ENCODE measurements at places on chromosomes 1 and 21. TPM values are rescaled to one million over a fixed set of nuclear protein-coding genes. Genes with fewer than 3 reads are reported as not detected.

- no peak overlapping the region for H3K4me3 ChIP-seq
- no peak overlapping the region for H3K27ac ChIP-seq
- no peak for DNase-seq
- peaks cover 6% of the 10 kb centered on the region for H3K4me1 ChIP-seq
Measured at GRCh38 chr1:115842948-115843347, 2.0 kb upstream of the NHLH2 start.

GRCh38 chr1:106793651-106794050 is 262.8 kb upstream of the PRMT6 start:
- no peaks in the 10 kb centered on the region for H3K27me3 ChIP-seq
- H3K4me3 ChIP-seq, result no peak overlapping the region
- no peaks in the 10 kb centered on the region for H3K36me3 ChIP-seq

GRCh38 chr1:192974701-192975100 is 84.5 kb downstream of the UCHL5 start:
- H3K4me3 ChIP-seq, result no peak overlapping the region
- DNase-seq, result no peak
- H3K27me3 ChIP-seq, result no peaks in the 10 kb centered on the region
- peaks cover 3% of the 10 kb centered on the region for H3K36me3 ChIP-seq
- no peak overlapping the region for H3K27ac ChIP-seq
- no peaks in the 10 kb centered on the region for H3K4me1 ChIP-seq

DNA sequence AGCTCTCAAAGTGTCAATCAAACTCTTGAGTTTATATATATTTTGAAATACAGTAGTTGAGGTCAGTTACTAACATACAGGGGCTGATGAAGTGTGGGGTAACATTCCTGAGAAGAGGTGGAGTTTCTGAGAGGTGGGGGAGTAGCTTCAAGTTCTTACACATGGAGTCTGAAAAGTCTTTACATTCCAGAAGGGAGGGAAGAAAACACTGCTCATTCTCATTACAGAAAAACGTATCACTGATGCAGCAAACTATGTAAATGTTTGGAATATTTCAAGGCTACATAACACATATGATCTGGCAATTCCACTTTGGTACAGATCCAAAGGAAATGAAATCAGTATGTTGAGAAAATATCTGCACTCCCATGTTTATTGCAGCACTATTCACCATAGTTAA is 1065.8 kb upstream of the B3GALT2 start:
- H3K4me3 ChIP-seq, result no peak overlapping the region
- no peaks in the 10 kb centered on the region for H3K27me3 ChIP-seq

GRCh38 chr1:229027622-229028182 is 243.2 kb upstream of the RAB4A start:
- no peaks in the 10 kb centered on the region for H3K27me3 ChIP-seq
- H3K36me3 ChIP-seq, result no peaks in the 10 kb centered on the region
- H3K4me3 ChIP-seq, result peak overlapping the region; percentile 62
- H3K4me1 ChIP-seq, result peaks cover 11% of the 10 kb centered on the region

DNA sequence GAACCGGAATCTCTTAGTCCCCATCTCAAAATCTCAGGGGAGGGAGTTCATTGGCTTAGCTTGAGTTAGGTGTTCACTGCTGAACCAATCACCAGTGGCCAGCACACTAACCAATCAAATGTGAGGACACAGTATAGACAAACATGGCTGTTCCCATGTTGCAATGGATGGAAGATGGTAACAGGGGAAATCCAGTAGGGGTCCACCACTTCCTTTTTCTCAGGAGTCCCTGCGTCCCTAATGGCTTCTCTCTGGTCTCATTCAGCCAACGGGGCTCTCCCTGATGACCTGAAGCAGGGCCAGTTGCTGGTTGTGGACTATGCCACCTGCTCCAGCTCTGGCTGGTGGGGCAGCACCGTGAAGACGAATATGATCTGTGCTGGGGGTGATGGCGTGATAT is 9.7 kb downstream of the CELA2B start:
- H3K4me3 ChIP-seq, result no peak overlapping the region
- no peaks in the 10 kb centered on the region for H3K4me1 ChIP-seq
- no peak overlapping the region for H3K27ac ChIP-seq
- no peak for DNase-seq

- DNase-seq, result no peak
- H3K36me3 ChIP-seq, result no peaks in the 10 kb centered on the region
- no peaks in the 10 kb centered on the region for H3K27me3 ChIP-seq
- H3K4me3 ChIP-seq, result no peak overlapping the region
Measured at GRCh38 chr1:201080135-201080534, 32.1 kb downstream of the CACNA1S start.

DNA sequence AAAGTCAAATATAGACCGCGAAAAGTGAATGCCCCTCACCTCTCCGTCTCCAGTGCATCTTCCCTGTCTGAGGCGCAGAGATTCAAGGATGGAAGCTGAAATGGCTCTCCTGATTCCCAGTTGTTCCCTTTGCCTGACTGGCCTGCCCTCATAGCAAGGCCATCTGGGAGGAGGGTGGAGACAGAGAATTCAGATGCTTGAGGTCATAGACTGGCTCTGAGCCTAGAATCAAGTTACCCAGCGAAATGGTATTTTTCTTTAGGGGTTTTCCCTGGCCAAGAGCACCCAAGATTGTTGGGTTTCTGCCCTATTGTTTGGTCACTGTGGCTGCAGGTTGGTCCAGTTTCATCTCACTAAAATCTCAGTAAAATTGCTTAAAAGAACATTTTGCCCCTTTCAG is 7.2 kb downstream of the METTL13 start:
- H3K4me3 ChIP-seq, result no peak overlapping the region
- H3K4me1 ChIP-seq, result peaks cover 53% of the 10 kb centered on the region
- no peak overlapping the region for H3K27ac ChIP-seq

DNA sequence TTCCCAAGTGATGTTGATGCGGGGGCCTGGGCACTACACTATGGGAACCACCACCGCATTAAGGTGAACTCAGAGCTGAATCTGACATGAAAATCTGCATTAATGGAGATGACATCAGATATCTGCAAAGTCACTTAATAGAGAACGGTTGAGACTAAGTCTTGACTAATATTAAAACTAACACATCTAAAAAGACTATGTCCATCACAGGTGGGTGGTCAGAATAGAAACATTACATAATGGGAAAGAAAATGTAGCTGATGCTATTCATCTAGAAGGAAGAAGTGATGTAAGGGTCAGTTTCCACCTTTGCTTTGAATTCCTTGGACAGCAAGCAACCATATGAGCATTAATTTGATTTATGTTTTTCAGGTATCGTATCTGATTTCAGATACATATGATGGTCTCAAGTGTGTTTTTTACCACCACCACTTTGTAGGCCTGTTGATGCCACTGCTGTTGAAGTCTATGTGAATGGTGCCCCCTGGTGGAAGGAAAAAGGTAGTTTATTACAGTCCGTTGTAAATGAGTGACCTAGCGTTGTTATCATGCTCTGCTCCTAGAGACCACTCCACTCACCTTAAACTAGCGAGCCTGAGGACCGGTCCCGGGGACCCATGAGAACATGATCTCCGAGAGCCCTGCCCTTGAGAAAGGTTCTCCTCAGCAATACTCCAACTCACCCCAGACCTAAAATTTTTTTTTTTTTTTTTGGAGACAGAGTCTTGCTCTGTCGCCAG is 73.5 kb downstream of the BACH1 start:
- H3K4me3 ChIP-seq, result no peak overlapping the region
- H3K36me3 ChIP-seq, result peaks cover 11% of the 10 kb centered on the region
- H3K27ac ChIP-seq, result peak overlapping the region; percentile 60
- no peaks in the 10 kb centered on the region for H3K27me3 ChIP-seq

- H3K4me1 ChIP-seq, result no peaks in the 10 kb centered on the region
- peaks cover 4% of the 10 kb centered on the region for H3K36me3 ChIP-seq
- no peak overlapping the region for H3K4me3 ChIP-seq
- no peak for DNase-seq
- H3K27ac ChIP-seq, result no peak overlapping the region
- no peaks in the 10 kb centered on the region for H3K27me3 ChIP-seq
Measured at GRCh38 chr1:51653127-51653526, 36.2 kb downstream of the OSBPL9 start.

Gene ARHGEF16
- total RNA-seq, result 0.17 TPM

Gene C1QA
- total RNA-seq, result not detected

Gene FAM72A
- 56.0 TPM for total RNA-seq

Gene ZNF695
- 0.86 TPM for total RNA-seq

Gene ADAMTS5
- not detected for total RNA-seq

Gene GNB1
- 351 TPM for total RNA-seq

Gene DYNLT5
- not detected for total RNA-seq

Data from activated naive CD4-positive, alpha-beta T cell treated with anti-CD3 and anti-CD28 coated beads for 36 hours (primary cell).